ENCODE measurements at places on chromosomes 2 and 18. TPM values are rescaled to one million over a fixed set of nuclear protein-coding genes. Genes with fewer than 3 reads are reported as not detected.

- H3K4me3 ChIP-seq: no peak overlapping the region
- no peaks in the 10 kb centered on the region for H3K27me3 ChIP-seq
- DNase-seq: no peak
- peaks cover 7% of the 10 kb centered on the region for H3K36me3 ChIP-seq
- no peak overlapping the region for H3K27ac ChIP-seq
Observed at GRCh38 chr18:8717011-8717770, 11.8 kb downstream of the MTCL1 start.

- no peaks in the 10 kb centered on the region for H3K4me1 ChIP-seq
- H3K4me3 ChIP-seq: no peak overlapping the region
- H3K36me3 ChIP-seq: peaks cover 8% of the 10 kb centered on the region
Observed at GRCh38 chr2:102768892-102769291, 7.1 kb downstream of the TMEM182 start.

DNA sequence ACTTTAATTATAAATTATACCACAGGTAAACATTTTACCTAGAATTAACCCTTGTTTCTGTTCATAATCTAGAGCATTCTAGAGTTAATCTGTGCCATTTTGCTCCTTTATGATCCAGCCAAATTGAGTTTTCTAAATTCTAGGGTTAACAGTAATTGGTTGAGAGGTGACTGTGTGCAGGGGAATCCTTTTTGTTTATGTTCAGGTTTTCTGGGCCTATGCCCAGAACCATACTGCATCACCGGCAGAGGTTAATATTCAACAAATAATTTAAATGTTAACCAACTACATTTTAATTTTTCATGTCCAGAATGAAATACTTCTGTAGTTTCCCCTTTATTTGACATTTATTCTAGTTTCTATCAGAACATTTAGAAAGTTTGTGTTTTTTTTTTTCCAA, 32.3 kb downstream of the CARF start:
- no peaks in the 10 kb centered on the region for H3K27me3 ChIP-seq
- H3K4me3 ChIP-seq: no peak overlapping the region
- H3K36me3 ChIP-seq: no peaks in the 10 kb centered on the region

CRYGC gene
- total RNA-seq: not detected

TRIM43 gene
- not detected for total RNA-seq

TBR1 gene
- total RNA-seq: not detected

TMEM198 gene
- 2.4 TPM for total RNA-seq

SPAG16 gene
- 2.4 TPM for total RNA-seq

TTC27 gene
- total RNA-seq: 57.3 TPM

Data from K562 (cell line).